Cerebellum (tissue), 4 donors: ENCODE measurements at places on chromosomes 12 and 14.

DNA sequence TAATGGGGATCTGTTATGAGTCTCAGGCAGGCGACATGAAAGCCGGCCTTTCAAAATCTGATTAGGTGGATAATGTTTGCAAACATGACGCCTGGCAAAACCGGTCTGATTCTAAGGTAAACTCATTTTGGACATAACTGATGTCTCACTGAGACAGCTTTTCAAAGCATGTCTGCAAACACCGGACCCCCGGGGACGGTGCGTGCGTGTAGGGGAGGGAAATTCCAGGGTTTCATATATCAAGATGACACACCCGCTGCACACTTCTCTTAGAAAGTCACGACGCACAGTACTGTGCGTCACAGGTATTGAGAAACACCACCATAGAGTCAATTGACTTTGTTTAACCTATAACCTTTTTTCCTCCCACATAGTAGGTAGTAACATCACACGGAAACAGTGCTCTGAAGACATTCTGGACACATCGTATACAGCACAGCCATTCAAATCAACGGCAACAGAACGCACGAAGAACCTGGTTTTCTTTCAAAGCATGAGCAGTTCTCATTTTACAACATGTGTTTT lies 43.9 kb upstream of the TESC start:
- no peak for DNase-seq

DNA sequence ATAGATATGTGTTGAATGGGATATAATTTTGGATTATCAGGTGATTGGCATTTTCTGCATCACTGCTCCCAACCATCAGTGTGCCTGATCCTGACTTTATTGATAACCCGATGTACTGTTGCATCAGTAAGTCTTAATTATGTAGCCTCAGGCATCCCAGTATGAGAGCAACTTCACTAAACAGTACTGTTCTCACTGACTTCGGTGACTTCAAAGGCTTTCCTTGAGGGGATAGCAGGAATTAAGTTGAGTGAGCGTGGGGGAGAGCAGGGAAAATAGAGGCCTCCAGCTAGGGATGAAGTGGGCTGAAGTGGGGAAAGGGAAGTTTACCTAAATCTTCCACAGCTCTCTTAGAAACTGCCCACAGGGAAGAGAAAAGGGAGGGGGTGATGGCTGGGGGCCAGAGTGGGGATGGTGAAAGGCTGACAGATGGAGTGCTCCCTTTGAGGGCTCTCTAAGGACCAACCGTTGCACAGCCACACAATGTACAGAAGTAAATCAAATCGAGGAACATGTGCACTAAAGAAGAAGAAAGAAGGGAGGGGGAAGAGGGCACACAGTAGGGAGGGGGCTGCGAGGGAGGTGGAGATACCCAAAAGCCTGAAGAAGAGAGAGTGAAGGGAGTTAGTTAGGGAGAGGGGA lies 10.7 kb upstream of the NEUROD4 start:
- no peak for DNase-seq

- DNase-seq = no peak
Observed at GRCh38 chr14:66315548-66315947, 170.6 kb upstream of the CCDC196 start.

DNA sequence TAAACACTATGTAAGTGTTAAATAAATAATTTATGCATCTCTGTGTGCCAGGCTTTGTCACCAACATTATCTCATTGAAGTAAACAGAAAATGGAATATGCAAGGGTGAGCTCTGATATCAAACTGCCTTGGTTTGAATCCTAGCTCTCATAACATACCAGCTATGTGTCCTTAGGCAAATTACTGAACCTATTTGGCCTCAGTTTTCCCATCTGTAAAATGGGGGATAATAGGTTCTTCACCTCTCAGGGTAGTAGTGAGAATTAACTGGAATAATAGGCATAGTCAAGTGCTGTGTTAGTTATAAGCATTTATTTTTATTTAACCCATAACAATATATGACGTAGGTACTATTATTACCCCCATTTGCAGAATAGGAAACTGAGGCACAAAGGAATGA lies 190.8 kb upstream of the SRRM4 start:
- DNase-seq = no peak

DNA sequence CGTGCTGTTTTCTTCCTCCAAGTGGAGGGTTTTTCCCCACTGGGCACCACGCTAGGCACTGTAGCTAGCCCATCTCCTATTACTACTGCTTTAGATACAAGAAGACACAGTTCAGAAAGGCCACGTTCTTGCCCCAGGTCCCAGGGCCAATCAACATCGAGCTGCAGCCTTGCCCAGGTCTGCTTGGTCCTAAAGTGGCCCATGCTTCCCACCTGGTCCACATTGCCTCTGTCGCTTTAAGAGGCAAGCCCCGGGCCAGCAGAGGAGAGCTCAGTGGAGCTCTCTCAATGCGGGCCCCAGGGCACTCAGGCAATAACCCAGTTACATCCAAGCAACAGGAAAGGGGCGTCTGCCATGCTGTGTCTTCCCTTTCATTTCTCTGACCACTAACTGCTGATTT lies 148.1 kb downstream of the CALM1 start:
- DNase-seq = no peak

DNA sequence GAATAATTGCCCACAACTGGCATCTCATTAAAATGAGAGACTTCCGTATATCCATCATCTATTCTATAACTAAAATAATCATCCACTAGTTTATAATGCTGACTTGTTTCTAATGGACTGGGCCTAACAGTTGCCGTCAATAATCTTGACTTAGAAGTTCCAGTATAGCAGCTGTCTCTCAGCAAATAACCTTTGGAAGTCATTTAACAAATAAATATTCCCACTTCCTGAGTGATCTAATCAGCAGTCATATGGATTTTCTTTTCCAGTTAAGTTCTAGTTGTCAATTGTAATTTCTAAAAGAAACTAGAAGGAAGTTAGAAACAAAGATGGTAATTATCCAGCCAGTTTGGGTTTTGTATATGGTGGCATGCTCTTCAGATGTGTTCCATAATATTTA lies 177.8 kb downstream of the GXYLT1 start:
- DNase-seq = no peak

DNA sequence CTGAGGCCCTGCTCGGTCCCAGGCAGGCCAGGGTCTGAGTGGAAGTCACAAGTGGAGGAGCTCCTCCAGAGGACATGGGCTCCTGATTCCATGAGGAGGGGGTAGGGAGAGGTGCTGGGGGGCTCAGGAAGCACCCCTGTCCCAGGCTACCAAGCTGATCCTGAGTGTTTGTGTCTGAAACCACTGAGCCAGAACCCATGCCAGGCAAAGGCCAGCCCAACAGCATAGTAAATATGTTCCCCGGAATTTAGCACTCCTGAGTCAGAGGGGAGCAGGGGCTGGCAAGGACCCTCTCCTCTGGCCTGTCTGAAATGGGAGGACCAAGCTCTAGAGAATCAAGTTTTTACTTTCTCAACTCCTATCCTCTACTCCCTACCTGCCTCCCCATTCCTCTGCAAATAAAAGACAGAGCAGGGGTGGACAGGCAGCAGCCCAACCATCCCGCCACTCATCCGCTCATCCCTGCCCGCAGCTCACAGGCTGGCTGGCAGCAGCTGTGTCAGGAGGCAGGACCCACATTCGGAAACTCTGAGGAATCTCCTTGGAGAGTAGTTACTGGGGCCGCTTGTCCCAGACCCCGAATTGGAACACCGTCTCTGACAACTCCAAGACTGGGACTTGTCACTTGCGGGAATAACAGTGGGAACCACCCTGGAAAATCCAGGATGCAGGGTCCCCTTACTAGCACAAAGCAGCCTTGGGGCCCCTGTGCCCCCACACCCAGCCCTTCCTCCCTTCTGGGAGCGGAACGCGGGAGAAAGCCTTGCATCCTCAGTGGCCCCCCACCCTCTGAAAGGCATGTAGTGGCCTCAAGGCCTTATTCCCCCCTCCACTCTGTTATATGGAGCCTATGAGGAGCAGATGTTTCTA lies 102.5 kb downstream of the ZFP36L1 start:
- no peak for DNase-seq

DNA sequence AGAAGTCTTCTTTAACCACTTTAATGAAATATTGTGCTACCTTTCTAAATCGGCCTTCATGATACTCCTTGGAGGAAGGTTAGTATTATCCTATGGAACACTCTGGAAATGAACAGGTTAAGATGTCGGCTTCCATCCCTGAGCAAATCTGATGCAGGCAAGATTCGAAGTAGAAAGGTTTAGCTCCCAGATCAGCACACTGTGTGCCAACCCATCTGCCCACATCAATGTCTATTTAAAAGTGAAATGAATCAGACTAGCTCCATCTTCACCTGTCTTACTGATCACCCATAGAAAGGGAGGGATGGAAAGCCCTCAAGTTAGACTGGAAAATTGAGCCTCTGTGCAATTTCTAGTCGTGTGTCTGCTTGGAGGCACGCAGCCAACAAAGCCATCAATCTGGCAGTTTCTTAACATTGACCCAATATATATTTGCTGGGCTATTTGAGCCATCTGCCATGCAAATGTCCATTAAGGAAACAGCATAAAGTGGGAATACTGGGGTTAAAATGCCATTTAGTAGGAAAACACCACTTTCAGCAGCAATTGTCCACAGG lies 506.1 kb downstream of the RMST start:
- DNase-seq = peak; percentile 26

DNA sequence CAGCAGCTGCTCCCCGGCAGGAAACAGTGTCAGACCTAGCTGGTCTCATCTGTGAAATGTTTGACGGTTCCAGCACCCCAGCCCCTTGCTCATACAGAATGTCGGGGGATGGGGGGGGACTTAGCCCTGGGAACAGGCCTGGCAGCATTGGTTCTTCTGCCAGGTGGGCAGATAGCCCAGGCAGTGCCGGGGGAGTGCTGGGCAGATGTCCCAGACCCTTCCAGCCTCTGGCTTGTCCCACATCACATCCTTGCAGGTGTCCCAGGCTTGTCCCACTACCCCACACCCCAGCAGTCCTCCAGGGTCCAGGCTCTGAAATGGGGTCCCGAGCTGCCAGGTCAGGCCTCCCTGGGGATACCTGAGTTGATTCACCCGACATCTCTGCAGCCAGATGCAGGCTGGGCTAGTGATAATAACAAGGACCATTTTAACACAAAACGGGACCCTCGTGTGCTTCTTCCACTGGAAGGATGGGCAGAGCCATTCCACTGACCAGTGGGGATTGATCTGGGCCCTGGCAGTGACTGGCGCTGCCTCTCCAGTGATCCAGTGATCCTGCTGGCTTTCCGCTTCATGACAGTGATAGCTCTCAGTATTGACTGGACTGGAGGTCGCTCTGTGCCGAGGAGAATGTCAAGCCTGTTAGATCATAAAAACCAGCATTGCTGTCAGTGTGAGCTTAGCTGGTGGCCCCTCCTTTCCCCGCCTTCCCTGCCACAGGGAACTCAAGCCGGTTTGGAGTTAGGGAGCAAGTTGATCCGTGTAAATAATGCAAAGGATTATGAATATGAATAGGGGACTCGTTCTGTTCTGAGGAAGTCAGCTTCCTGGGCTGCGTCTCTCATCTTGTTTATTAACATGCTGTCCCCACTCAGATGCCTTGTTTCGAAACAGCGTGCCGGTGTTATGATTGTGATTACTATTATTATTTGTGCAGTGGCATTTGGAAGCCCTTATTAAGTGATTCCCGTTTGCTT lies 180.6 kb downstream of the AACS start:
- DNase-seq = no peak

GRCh38 chr12:54719691-54720090 lies 71.5 kb upstream of the DCD start:
- DNase-seq = no peak

- DNase-seq = no peak
Observed at GRCh38 chr14:67079846-67080245, 109.4 kb upstream of the GARIN2 start.

DNA sequence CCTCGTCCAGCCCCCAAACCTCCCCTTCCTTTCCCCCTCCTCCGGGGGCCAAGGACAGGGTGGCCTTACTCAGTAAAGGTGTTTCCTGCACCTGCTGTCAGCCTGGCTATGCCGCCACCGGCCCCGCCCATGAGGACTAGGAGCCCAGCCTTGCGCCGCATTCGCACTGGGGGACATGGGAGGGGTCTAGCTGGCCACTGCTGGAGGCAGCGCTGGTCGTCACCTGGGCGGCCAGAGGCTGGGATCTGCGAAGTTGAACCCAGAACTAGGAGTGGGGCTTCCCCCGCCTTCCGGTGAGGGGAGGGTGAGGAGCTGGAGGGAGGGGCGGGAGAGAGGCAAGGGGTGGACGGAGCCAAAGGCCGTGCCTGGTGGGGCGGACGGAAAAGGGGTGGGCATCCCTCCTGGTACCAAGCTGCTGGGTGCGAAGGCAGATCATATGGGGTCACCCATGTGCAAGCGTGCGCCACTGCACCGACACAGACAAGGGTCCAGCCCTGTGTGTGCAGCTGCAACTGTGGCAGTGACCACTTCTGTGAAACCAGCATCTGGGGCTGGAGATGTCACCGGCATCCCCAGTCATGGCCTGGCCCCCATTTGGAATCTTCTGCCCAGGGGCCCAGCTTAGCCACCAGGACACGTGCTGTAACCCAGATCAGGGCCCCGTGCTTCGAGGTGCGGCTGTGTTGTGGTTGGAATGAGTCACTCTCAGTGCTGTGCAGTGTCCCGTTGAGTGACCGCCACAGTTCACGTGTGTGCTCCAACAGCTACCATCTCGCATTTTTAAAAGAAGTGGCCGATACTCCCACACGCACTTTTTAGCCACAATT lies 8.5 kb downstream of the AMN start:
- no peak for DNase-seq
